ENCODE measurements at places on chromosomes 5 and 9. TPM values are rescaled to one million over a fixed set of nuclear protein-coding genes. Genes with fewer than 3 reads are reported as not detected.

CCDC180 gene
- 5.2 TPM for total RNA-seq

EGFLAM gene
- total RNA-seq, result 0.16 TPM

FBLL1 gene
- 0.79 TPM for total RNA-seq

PFDN1 gene
- 30.7 TPM for total RNA-seq

BTNL3 gene
- not detected for total RNA-seq

SCAMP1 gene
- total RNA-seq, result 44.6 TPM

OSMR gene
- total RNA-seq, result 20.1 TPM
